Activated CD4-positive, alpha-beta memory T cell treated with anti-CD3 and anti-CD28 coated beads, Interleukin-2, amount 10 ng/mL, durations not matched to agents 7 days and 5 days (primary cell): ENCODE measurements at places on chromosomes 4 and X. TPM values are rescaled to one million over a fixed set of nuclear protein-coding genes. Genes with fewer than 3 reads are reported as not detected.

- no peak overlapping the region for H3K4me3 ChIP-seq
- DNase-seq = peak; percentile 16
- H3K27me3 ChIP-seq = peaks cover 4% of the 10 kb centered on the region
- H3K4me1 ChIP-seq = no peaks in the 10 kb centered on the region
- H3K27ac ChIP-seq = no peak overlapping the region
- no peaks in the 10 kb centered on the region for H3K36me3 ChIP-seq
Measured at GRCh38 chrX:151713849-151714248, 2.0 kb upstream of the FATE1 start.

DNA sequence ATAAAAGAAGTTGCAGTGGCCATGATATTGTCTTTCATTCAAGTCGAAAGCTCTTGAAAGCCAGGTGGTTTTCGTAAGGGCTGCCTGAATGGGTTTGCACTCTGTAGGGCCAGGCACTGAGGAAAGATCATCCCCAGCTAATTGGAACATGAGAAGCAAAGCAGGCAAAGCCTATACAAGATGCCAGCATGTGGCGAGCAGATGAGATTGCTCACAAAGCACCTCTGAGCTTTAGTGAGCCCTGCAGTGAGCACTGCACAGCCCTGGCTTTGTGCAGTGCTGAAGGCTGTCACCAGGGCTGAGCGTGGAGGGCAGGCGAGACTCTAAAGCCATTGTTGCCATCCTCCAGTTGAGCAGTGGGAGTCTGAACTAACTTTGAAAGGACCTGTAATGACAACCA lies 53.8 kb downstream of the HADH start:
- H3K4me1 ChIP-seq = no peaks in the 10 kb centered on the region
- DNase-seq = no peak
- H3K27ac ChIP-seq = no peak overlapping the region
- no peaks in the 10 kb centered on the region for H3K27me3 ChIP-seq
- peaks cover 15% of the 10 kb centered on the region for H3K36me3 ChIP-seq

- no peak overlapping the region for H3K27ac ChIP-seq
- no peaks in the 10 kb centered on the region for H3K27me3 ChIP-seq
- H3K36me3 ChIP-seq = no peaks in the 10 kb centered on the region
- no peak overlapping the region for H3K4me3 ChIP-seq
- H3K4me1 ChIP-seq = peaks cover 9% of the 10 kb centered on the region
Measured at GRCh38 chr4:113941836-113942235, 37.6 kb downstream of the ARSJ start.

GRCh38 chrX:38036466-38036865 lies 30.1 kb downstream of the SYTL5 start:
- peaks cover 6% of the 10 kb centered on the region for H3K4me1 ChIP-seq
- no peak overlapping the region for H3K27ac ChIP-seq
- DNase-seq = no peak
- no peaks in the 10 kb centered on the region for H3K27me3 ChIP-seq
- no peaks in the 10 kb centered on the region for H3K36me3 ChIP-seq

GRCh38 chr4:164538097-164538496 lies 215.8 kb upstream of the SMIM31 start:
- no peak for DNase-seq
- H3K27me3 ChIP-seq = no peaks in the 10 kb centered on the region

- H3K27me3 ChIP-seq = no peaks in the 10 kb centered on the region
- H3K4me3 ChIP-seq = no peak overlapping the region
- H3K36me3 ChIP-seq = no peaks in the 10 kb centered on the region
- peaks cover 20% of the 10 kb centered on the region for H3K4me1 ChIP-seq
- DNase-seq = no peak
Measured at GRCh38 chr4:982291-982690, 4.6 kb upstream of the IDUA start.

- no peaks in the 10 kb centered on the region for H3K4me1 ChIP-seq
- DNase-seq = no peak
- no peaks in the 10 kb centered on the region for H3K27me3 ChIP-seq
- H3K36me3 ChIP-seq = no peaks in the 10 kb centered on the region
- no peak overlapping the region for H3K4me3 ChIP-seq
Measured at GRCh38 chr4:117637347-117637746, 396.9 kb upstream of the NDST3 start.

- no peaks in the 10 kb centered on the region for H3K4me1 ChIP-seq
- H3K4me3 ChIP-seq = no peak overlapping the region
- H3K36me3 ChIP-seq = no peaks in the 10 kb centered on the region
- DNase-seq = no peak
- no peaks in the 10 kb centered on the region for H3K27me3 ChIP-seq
Measured at GRCh38 chrX:95945528-95945927, 739.1 kb upstream of the DIAPH2 start.

- no peak overlapping the region for H3K4me3 ChIP-seq
- no peak overlapping the region for H3K27ac ChIP-seq
- no peak for DNase-seq
- H3K36me3 ChIP-seq = peaks cover 33% of the 10 kb centered on the region
Measured at GRCh38 chr4:3124070-3124767, 49.7 kb downstream of the HTT start.

DNA sequence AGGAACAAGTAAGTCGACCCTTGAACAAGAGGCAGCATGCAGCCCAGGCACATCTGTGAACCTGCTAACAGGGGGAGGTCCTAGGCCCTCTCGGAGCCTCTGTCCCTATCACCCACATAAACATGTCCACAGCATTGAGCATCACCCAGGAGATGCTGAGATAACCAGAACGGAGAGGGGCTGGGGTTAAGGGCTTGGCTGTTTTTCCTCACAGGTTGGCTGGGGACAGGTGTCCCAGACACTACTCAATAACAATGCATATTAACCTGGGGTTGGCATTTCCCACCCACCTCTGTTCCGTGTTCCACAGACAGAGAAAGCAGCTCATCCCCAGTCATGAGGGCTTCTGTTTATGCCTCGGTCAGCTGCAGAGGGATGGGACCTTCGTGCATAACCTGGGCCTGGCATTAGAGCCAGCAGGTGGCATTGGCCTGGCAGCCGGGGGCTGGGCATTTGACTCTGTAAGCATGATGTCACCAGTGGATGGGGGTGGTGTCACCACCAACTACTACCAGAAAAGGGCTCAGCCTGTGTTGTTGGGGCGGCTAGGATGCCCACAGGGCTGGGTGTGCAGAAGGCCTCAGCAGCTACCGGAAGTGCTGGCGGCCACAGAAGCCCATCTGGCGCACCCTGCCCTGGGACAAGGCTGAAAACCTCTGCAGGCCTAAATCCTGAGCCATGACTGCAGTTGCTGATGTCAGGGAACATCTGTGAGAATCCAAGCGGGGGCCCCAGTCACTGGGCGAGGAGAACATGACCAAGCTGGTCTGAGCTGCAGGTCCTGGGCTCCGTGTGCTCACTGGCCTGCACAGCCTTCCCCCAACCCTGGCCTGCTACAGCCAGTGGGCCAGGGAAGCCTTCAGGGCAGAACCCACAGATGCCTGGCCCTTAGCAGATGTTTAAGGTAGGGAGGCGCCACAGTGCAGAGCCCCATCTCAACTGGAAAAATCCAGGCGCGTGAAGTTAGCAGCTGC lies 351.4 kb downstream of the NR3C2 start:
- H3K36me3 ChIP-seq = no peaks in the 10 kb centered on the region
- H3K4me1 ChIP-seq = peaks cover 3% of the 10 kb centered on the region
- no peak overlapping the region for H3K4me3 ChIP-seq
- no peak for DNase-seq
- no peak overlapping the region for H3K27ac ChIP-seq

- H3K27me3 ChIP-seq = peaks cover 3% of the 10 kb centered on the region
- H3K36me3 ChIP-seq = peaks cover 7% of the 10 kb centered on the region
- DNase-seq = no peak
- no peak overlapping the region for H3K4me3 ChIP-seq
- no peak overlapping the region for H3K27ac ChIP-seq
Measured at GRCh38 chr4:25215511-25215910, 18.3 kb upstream of the PI4K2B start.

DNA sequence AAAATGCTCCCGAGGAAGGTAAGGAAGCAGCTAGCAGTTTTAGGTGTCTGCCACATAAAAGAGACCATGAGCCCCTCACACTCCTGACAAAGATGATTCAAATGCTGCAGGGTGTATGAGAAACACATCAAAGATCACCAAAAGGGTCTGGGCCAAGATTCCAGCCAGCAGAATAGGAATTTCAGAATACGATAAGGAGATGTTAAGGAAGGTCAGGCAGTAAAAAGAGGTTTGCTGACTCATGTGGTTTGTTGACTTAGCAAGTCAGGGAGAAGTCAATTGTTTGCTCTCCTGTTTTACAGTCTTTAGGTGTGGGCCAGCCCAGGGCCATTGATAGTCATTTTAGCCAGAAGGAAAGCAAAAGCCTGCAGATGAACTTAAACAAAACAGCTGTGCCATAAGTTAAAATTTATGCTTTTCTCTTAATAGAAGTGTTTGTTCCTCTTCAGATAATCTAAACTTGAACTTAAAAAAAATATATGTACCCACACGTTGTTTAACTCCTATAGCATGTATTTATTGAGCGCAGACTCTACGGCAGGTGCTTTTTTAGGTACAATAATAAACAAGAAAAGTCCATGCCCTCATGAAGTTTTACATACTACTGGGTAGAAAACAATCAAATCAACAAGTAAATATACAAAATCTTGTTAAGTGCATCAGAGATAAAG lies 115.6 kb downstream of the CAMK2D start:
- no peak overlapping the region for H3K27ac ChIP-seq
- peaks cover 21% of the 10 kb centered on the region for H3K4me1 ChIP-seq
- no peak for DNase-seq
- no peak overlapping the region for H3K4me3 ChIP-seq
- no peaks in the 10 kb centered on the region for H3K27me3 ChIP-seq

- peaks cover 2% of the 10 kb centered on the region for H3K27me3 ChIP-seq
- no peaks in the 10 kb centered on the region for H3K36me3 ChIP-seq
- H3K27ac ChIP-seq = no peak overlapping the region
Measured at GRCh38 chr4:113009461-113009860, 40.0 kb upstream of the ANK2 start.

DNA sequence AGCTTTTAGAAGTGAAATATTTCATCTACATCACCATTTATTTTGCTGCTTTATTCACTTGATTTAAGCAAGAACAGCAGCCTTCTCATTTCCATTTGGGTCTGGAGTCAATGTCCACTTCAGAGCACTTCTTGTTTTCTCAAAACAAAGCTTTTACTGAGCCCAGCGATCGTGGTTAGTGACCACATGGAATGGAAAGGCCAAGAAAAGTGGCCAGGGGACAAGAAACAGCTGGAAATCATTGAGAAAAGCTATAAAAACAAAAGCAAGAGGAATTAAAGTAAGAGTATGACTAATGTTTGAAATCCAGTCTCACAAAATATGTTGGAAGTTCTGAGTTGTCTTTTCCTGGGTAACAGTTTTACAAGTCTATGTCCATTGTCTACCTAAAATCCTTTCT lies 328.4 kb upstream of the INTU start:
- no peaks in the 10 kb centered on the region for H3K36me3 ChIP-seq
- H3K4me1 ChIP-seq = no peaks in the 10 kb centered on the region
- H3K27ac ChIP-seq = no peak overlapping the region
- no peak overlapping the region for H3K4me3 ChIP-seq

DNA sequence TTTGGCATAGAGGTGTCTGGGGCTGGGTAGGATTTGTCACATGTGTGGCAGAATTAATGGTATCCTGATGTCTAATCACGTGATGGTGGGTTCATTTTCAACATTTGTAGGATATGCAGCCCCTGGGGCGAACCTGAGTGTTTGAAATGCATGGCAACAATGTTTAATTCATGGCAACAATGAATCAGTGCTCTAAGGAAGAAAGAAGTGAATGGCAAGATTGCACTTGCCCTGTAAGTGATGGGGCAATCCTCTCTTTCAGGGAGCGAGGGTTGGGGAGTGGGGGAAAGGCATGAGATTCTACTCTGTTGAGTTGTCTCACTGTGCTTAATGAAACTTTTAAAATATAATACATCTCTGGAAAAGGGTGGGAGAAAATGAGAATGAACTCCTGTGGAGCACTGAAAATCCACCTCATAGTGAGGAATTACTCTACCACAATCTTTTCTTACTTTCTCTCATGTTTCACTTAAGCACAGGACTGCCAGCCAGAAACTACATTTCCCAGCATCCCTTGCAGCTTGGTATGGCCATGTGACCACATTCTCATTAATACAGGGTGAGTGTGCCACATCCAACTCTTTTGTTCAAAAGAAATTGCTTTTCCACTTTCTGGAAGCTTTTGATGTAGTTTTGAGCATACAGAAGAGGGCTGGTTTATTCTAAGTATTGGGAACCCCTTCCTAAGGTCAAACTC lies 64.0 kb upstream of the PGM2 start:
- DNase-seq = no peak
- H3K4me3 ChIP-seq = no peak overlapping the region
- no peaks in the 10 kb centered on the region for H3K36me3 ChIP-seq
- H3K27ac ChIP-seq = no peak overlapping the region
- peaks cover 16% of the 10 kb centered on the region for H3K4me1 ChIP-seq

- no peak overlapping the region for H3K4me3 ChIP-seq
- H3K36me3 ChIP-seq = no peaks in the 10 kb centered on the region
Measured at GRCh38 chr4:16032396-16032770, 51.4 kb downstream of the PROM1 start.

- H3K4me3 ChIP-seq = no peak overlapping the region
- no peak overlapping the region for H3K27ac ChIP-seq
- no peaks in the 10 kb centered on the region for H3K4me1 ChIP-seq
- H3K27me3 ChIP-seq = peaks cover 15% of the 10 kb centered on the region
Measured at GRCh38 chr4:101540336-101540735, 193.0 kb upstream of the PPP3CA start.

- H3K27me3 ChIP-seq = no peaks in the 10 kb centered on the region
- H3K4me1 ChIP-seq = no peaks in the 10 kb centered on the region
- peak overlapping the region; percentile 10 for H3K27ac ChIP-seq
- H3K4me3 ChIP-seq = no peak overlapping the region
Measured at GRCh38 chrX:24846550-24847150, 152.9 kb downstream of the POLA1 start.

DNA sequence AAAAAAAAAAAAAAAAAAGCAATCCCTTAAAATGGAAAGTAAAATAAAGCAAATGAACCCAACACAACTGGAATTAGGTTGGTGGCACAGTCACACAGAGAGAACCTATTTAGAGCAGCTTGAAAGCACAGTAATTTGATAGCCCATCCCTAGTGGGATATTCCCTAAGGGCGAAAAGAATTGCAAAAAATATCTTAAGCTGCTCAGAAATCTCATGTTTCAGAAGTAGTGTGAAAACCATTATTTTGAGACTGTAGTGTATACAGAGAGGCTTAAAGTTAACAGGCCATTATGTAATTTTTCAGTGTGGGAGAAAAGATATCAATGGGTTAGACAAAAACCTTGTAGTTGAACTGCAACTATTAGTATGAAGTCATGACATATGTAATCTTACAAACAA lies 40.0 kb upstream of the DHX15 start:
- no peak for DNase-seq
- no peak overlapping the region for H3K27ac ChIP-seq
- no peak overlapping the region for H3K4me3 ChIP-seq
- no peaks in the 10 kb centered on the region for H3K36me3 ChIP-seq
- H3K27me3 ChIP-seq = peaks cover 20% of the 10 kb centered on the region

The AKAP4 gene
- not detected for total RNA-seq

The RADX gene
- total RNA-seq = 7.1 TPM

The MAGED4 gene
- total RNA-seq = 0.53 TPM

The UCHL1 gene
- total RNA-seq = not detected

The CTAG1A gene
- not detected for total RNA-seq

The GPAT3 gene
- total RNA-seq = 27.2 TPM

The AFAP1 gene
- total RNA-seq = 6.5 TPM

The MUC7 gene
- not detected for total RNA-seq

The SMARCA1 gene
- total RNA-seq = not detected

The BTK gene
- 0.10 TPM for total RNA-seq

The TMSB15C gene
- total RNA-seq = 1.9 TPM

The SMIM10L2A gene
- total RNA-seq = 0.45 TPM

The CFAP99 gene
- 0.08 TPM for total RNA-seq

The P2RY4 gene
- total RNA-seq = 0.35 TPM

The SHISA3 gene
- total RNA-seq = 0.58 TPM
